ENCODE measurements at places on chromosomes 16 and 17.

DNA sequence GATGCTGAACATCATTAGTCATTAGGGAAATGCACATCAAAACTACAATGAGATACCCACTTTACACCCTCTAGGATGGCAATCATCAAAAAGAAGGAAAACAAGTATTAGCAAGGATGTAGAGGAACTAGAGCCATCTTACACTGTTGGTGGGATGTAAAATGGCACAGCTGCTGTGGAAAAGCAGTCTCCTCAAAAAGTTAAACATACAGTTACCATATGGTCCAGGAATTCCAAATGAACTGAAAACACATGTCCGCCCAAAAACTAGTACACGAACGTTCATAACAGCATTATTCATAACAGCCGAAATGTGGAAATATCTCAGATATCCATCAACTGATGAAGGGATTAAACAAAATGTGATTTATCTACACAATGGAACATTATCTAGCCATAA lies 7.0 kb downstream of the FBF1 start:
- no peak for DNase-seq

DNA sequence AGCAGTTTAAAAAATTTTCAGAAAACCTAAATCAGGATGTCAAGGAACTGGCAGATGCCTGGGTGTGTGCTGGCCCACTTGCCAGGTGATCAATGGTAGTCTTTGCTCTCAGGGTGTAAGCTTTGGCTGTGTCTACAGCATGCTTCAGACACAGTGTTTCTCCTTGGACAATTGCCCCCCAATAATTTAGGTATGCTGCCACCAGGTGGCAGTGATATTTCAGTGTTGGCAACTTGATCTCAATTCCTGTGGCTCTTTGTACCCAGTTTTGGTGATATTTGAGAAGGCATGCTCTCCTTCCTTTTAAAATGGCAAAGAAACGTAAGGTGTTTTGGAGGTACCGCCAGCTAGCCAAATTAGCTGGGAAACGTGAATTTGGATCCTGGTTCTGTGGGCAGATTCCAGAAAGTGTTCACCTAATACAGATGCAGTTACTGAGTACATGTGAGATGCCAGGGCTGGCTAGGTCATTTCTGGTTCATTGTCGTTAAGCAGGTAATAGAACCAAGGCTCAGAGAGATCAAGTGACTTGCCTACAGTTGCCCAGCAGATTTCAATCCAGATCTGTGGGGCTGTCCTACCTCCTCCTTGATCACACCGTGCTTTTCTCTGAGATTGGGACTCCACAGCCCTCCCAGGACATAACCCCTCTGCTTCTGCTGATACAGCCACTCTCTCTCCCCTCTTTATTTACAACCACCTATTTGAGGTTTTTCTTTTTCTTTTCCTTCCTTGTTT lies 155.6 kb upstream of the PLCG2 start:
- no peak for DNase-seq

- DNase-seq: no peak
These were observed 1.4 kb downstream of the WIPI1 start for GRCh38 chr17:68455901-68456338.

GRCh38 chr16:88561485-88562359 lies 8.5 kb upstream of the ZC3H18 start:
- DNase-seq: no peak

DNA sequence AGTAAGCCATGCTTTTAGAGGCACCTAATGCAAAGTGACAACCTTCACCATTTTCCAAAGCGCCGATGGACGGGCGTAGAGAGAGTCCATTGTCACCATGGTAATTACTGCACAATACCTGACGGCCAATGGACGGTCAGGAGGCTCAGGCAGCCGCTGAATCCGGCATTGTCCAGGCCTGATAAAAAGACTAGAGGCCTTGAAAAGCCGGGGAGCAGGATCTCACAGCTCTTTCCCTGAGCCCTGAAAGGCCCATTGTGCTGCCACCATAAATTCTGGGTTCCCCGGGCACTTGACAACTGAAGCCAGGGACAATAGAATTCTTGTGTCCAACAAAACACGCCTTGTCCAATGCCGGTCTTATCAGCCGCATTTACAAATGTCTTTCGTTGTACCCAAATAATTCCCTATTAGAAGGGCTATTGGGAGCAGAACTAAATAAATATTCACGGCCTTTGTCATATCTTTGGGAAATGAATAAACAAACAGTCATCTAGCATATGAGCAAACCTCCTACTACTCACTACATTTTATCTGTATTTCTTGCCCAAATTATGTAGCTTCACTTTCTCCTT lies 62.4 kb downstream of the CDH11 start:
- DNase-seq: no peak

GRCh38 chr16:86681031-86681756 lies 102.8 kb downstream of the FOXL1 start:
- no peak for DNase-seq

Data from spleen (tissue), 13 donors.